EL (cell line): ENCODE measurements at places on chromosomes 11 and 22.

- no peak for DNase-seq
Measured at GRCh38 chr11:69409812-69410645, 71.4 kb upstream of the LINC01488 start.

DNA sequence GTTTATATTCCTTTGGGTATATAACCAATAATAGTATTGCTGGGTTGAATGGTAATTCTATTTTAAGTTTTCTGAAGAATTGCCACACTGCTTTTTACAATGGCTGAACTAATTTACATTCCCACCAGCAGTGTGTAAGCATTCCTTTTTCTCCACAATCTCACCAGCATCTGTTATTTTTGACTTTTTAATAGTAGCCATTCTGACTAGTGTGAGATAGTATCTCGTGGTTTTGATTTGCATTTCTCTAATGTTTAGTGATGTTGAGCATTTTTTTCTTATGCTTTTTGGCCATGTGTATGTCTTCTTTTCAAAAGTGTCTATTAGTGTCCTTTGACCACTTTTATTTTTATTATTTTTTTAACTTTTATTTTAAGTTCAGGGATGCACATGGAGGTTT, 275.3 kb downstream of the METTL15 start:
- peak; percentile 55 for DNase-seq

GRCh38 chr11:123630126-123630608, 24.3 kb downstream of the SCN3B start:
- no peak for DNase-seq

DNA sequence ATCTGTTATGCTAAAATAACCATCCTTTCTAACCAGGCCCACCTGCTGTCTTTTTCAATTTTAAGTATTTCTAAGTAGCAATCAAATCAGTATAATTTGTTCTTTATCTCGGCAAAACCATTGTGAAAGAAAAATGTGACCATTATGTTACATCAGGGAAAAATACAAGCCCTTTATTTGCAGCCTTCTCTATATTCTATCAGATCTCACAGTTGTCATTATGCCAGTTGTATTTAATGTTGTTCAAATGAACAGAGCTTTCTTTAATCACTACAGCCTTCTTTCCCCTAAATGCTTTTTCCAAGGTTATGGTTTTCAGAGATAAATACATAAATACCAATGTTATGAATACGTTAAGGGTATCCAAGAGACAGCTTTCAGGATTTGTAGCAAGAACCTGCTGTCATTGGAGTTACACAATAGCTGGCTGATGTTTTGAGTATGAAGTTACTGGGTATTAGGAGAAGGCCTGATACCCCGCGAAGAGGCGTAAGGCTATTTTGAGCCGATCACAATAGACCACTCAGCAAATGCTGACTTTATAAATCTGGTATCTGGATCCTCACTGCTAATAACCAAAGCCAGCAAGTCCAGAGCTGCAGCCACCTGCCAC, 406.3 kb downstream of the CADM1 start:
- no peak for DNase-seq

DNA sequence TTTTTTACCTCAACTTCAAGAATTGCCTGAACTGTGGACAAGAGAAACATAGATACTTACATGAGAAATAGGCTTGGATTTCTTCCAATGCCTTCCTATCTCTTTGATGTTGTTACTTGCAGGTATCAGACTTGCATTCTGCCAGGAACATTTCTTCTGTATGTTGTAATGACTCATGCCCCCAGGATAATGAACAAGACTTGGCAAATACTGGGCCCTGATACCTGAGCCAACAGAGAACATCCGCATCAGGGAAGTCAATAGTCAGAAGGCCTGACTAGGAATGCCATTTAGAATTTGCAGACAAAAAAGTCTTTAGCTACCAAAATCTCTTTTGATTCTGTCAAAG, 273.7 kb upstream of the KIRREL3 start:
- no peak for DNase-seq

DNA sequence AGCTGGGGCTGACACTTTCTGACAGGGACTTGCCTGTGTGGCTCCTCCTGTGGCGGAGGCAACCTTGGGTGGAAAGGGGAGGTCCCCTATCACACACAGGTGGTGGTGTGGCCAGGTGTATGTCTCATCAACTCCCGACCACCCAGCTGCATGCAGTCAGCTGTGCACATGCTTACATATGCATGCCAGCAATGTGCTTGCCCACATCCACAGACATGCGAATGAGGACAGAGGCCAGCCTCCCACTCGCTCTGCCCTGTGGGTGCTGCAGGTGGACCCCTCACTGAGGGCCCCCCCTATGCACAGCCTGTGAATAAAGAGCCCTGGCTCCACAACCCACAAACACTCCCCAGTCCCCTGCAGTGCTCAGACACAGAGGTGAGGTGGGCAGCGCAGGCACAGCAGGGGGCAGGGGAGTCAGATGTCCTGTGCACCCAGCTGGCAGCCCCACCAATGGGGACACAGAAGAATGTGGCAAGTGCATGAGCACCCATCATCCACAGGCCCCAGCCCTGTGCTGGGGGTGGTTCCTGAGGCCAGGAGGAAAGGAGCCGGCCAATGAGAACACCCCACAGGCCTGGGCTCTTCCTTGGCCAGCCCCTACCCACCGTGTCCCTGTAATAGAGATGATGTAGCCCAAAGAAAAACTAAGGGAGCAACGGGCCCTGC, 9.5 kb downstream of the GNB1L start:
- no peak for DNase-seq

DNA sequence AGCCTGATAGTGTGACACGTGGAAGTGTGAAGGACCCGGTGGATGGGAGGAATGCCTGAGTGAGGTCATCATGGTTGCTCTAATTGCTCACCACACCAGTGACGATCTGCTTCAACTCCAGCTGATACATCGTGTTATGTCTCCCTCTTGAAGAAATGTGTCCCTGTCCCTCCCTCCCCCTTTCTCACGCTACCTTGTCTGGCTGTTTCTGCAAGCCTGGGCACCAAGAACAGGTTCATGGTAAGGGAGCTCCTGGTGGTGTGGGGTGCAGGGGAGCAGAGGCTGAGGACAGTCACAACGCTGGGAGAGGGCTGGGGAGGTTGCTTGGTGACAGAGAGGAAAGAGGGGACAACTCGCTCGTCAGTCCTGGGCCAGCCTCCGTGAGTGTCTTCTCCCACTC, 413.4 kb downstream of the SOX6 start:
- DNase-seq = no peak

GRCh38 chr11:19977941-19978340, 182.3 kb downstream of the DBX1 start:
- no peak for DNase-seq

DNA sequence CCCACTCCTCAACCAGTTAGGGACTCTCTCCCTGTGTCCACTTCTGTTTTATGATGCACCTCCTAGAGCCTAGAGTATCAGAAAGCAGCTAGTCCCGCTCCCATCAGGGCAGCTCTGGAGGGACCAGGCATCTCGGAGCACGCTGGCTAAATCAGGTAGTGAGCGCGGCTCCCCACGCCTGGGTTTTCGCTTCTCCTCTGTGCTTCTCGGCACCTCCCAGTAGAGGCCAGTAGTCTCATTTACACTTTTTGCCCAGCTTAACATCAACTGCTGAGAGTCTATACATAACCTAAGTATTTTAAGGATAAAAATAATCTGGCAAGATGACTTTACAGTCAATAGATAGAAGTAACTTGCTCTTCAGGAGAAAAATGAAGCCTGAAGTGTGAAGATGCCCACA, 473.8 kb downstream of the OPCML start:
- DNase-seq = no peak

DNA sequence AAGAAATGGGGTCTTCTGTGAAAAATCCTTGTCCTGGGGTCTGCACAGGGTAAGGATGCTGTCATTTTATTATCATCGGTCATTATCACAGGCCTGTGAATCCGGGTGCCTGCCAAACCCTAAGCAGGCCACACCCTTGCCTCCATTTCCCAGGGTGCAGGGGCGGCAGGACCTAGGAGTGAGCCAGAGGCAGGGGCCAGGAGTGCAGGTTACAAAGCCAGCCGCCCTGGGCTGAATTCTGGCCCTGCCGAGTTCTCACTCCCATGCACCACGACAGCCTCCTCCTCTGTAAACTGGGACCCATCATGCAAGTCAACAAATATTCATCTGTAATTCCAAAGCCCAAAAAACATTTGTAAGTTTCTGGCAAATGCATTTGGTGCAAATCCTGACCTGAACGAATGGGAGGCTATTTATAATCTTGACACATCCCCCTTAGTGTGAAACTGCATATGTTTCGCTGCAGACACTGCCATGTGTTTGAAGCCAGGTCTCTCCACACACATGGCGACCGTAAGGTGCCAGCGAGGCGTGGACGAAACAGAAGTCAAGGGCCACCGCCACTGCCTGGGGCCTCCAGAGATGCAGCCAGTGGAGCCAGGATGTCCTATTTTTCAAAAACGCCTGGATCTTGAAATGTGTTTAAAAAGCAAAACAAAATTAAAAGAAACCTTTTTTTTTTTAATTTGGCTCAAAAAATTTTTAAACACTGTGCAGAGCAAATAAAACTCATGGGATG, 6.7 kb downstream of the CD5 start:
- no peak for DNase-seq

DNA sequence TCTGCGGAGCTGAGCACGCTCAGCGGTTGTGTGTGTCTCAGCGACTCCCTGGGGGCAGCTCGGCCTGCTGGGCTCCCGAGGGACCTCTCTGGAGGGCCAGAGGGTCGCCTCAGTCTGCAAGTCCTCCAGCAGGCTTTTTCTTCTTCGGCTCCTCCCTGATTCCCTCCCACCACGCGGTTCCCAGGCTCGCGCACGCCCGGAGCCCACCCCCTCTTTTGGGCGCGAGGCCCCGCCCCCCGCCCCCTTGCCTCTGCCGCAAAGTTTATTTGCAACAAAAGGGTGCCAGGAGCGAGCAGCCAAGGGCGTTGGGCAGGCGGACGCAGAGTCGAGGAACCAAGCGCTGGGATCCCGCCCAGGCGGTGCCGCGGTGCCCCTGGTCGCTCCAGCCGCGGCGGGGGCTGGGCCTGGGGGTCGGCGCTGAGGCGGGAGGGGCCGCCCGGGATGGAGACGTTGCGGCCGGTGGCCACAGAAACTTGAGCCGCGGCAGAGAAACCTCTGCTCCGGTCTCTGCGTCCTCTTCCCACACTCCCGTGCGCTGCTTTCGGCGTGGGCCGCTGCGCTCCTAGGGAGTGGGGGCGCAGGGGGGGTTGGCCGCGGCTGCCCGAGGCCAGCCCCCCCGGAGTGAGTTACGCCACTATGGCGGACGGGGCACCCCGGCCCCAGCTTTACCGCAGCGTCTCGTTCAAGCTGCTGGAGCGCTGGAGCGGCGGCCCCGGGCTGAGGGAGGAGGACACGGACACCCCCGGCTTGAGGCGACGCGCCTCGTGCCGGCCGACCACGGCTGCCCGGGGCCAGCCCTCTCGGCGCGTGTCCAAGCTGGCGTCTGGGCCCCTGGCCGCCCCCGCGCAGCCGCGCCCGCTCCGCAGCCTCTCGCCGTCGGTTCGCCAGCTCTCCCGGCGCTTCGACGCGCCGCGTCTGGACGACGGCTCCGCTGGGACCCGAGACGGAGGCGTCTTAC, at the start of gene ARHGEF17:
Gene ARHGEF17 (plus strand): TSS at position 274 of the 958 bp plus-strand sequence. CDS start 363 bp downstream, at position 637.
- peak; percentile 85 for DNase-seq

DNA sequence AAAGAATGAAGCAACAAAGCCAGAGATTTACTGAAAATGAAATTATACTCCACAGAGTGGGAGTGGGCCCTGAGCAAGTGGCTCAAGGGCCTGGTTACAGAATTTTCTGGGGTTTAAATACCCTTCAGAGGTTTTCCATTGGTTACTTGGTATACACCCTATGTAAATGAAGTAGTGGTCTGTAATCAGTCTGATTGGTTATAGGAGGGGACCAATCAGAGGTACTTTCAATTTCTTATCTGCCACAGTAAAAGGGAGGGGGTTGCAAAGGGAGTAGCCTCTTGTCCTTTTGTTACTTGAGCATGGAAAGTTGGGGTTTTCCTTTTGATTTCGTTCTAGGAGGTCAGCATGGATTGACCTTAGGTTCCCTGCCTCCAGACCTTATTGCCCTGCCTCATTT, 63.5 kb downstream of the ATM start:
- no peak for DNase-seq

DNA sequence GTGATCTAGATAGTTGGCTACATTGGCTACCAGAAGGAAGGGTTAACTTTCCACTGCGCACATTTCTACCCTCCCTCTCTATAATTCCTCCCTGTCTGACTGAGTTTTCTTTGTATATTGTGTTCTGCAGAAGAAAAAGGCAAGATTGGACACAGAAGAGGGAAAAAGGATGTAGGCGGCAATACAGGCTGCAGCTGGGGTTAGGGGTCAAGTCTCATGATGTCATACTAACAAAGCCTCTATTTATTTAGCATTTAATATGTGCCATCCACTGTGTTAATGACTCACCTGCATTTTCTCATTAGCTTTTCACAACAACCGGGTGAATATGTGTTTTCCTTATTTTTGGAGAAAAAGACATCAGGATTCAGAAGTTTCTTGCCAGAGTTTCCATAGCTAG, 2.0 kb downstream of the FAM83F start:
- no peak for DNase-seq

DNA sequence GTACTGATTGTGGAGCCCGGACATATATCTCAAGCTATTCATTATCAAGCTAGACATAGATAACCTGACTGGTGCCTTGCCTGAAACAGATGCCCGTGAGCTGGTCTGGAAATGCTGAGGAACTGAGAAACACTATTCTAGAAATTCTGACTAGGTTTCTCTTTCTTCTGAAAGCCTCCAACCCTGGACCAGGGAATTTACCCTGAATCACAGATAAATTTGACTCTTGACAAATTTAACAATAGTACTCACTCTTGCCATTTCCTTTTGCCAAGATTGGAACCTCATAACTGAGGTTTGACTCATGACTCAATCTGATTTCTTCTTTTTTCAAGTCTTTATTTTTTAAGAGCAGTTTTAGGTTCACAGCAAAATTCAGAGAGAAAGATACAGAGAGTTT, 189.6 kb upstream of the SYN3 start:
- no peak for DNase-seq

- no peak for DNase-seq
Measured at GRCh38 chr11:111502611-111503010, 9.6 kb downstream of the BTG4 start.

DNA sequence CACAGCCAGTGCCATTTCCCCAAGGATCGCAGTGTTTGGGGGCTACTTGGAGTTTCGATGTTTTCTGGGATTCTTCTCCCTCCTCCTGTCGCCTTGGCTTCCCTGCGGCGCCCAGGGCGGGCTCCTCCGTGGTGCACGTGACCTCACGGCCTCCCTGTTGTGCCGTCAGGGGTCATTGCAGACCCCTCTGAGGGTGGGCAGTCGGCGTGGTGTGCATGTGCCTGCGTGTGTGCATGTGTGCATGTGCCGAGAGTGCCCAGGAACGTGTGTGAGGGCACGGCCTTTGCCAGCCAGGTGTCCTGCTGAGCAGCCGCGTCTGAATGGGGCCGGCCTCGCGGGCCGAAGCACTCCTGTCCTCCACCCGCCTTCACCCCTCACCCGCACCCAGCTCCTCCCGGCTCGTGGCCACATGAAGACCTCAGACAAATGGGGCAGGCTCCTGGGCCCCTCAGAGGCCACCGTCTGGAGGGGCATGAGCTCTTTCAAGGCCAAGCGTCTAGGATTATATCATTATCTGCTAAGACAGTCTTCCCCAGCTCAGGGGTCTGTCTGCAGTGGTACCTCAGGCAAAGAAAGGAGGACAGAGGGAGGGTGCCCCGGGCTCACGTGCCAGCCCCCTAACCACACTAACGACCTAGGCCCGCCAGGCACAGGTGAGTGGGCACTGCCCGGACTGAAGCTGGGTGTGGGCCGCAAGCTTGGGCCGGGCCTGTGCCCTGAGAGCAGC, 9.4 kb upstream of the MRPL23 start:
- DNase-seq = no peak

- peak; percentile 91 for DNase-seq
Measured at GRCh38 chr11:1516273-1517067, 29.9 kb upstream of the MOB2 start.

GRCh38 chr11:123590296-123590912, 64.0 kb downstream of the SCN3B start:
- peak; percentile 84 for DNase-seq

- DNase-seq = peak; percentile 86
Measured at GRCh38 chr11:108115500-108116140, 5.7 kb upstream of the ACAT1 start.
